Hypothalamus (tissue), 51 donors: ENCODE measurements at places on chromosomes 2 and 18.

- no peak for DNase-seq
These were observed 299.9 kb upstream of the SALL3 start for GRCh38 chr18:78679613-78680260.

- no peak for DNase-seq
These were observed 176.1 kb upstream of the NOL4 start for GRCh38 chr18:34400834-34401233.

- no peak for DNase-seq
These were observed 6.4 kb upstream of the SP9 start for GRCh38 chr2:174328114-174328960.

GRCh38 chr18:33507019-33507418 lies 66.5 kb upstream of the CCDC178 start:
- DNase-seq = no peak

DNA sequence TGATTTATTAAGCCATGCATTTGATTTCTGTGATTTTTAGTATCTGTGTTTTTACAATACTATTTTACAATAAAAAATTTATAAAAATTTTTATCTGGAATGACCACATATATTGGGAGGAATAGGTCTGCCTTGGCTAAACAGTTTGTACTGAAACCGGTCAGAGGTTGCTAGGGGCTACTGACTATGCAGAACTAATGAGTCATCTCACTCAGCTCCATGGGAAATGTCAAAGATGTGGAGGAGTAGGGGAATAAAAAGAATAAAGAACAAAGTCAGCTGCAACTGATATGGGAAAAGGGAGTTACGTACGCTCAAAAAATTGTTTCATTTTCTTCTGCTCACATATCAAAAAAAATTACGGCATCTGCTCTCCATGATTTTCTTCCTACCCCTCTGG lies 8.6 kb upstream of the TMEM163 start:
- no peak for DNase-seq

DNA sequence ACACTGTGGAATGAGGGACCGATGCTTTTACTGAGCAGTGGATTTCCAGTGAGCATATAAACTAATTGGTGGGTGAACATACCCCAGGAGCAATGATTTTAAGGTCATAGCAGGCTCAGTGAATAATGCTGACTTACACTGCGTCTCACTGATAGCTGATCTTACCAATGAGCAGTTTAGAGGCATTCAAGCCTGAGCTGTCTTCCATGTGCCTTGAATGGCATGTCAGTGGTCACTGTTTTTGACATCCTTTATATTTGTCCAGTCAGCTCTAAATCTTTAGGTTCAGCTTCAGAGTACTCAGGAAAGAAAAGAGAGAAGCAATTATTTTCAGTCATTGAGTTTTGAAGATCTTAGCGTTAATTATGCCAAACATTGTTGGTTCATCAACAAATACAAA lies 88.3 kb downstream of the CAMKMT start:
- DNase-seq = no peak

GRCh38 chr2:42827647-42828486 lies 35.5 kb upstream of the HAAO start:
- peak; percentile 60 for DNase-seq

GRCh38 chr2:190636361-190636760 lies 12.5 kb upstream of the NAB1 start:
- DNase-seq = no peak

- no peak for DNase-seq
These were observed 257.7 kb downstream of the TDRD15 start for GRCh38 chr2:21381421-21381820.

- no peak for DNase-seq
These were observed 427.9 kb downstream of the GALR1 start for GRCh38 chr18:77677536-77677935.

- no peak for DNase-seq
These were observed 194.9 kb downstream of the MCFD2 start for GRCh38 chr2:46720592-46721185.

DNA sequence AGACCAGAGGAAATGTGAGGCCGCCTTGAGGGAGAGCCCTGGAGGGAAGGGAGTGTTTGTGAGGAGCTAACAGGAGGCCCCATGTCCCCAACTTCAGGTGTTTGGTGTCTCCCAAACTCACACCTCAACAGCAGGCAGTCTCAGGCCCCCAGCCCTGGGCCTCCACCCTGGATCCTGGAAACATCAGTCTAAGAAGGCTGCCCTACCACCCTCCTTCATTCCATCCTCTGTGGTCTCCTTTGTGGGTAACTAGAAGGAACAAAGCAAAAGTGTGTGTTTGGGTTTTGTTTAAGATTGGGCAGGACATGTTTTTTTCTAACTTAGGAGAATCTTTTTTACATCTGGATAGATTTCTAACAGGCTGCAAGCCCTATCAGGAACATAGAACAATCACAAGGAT lies 404.3 kb downstream of the BCL11A start:
- DNase-seq = no peak

GRCh38 chr2:208584378-208584985 lies 177.9 kb downstream of the PTH2R start:
- no peak for DNase-seq

GRCh38 chr2:156151351-156151750 lies 181.2 kb downstream of the NR4A2 start:
- DNase-seq = no peak

DNA sequence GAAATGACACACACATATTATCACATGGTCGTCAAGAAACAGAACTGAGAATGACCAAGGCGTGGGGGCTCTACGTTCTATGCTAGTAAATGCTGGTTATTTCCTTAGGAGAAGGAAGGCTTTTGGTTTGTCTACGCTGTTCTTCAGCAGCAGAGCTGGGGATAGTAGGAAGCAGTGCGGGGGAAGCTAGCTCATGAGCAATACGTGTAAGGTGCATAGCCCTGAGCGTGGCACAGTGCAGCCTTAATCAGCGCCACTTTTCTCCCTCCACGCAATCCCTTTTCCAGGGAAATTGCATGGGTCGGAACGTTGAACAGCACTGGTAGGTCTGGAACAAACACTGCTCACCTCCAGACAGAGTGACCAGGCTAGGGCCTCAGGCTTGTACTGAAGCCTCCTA lies 199.6 kb upstream of the FBXO11 start:
- no peak for DNase-seq

GRCh38 chr18:76589316-76589715 lies 94.3 kb upstream of the ZNF516 start:
- DNase-seq = no peak

- no peak for DNase-seq
These were observed 40.5 kb downstream of the MYO3B start for GRCh38 chr2:170218456-170218855.

- DNase-seq = no peak
These were observed 306.7 kb upstream of the ACVR2A start for GRCh38 chr2:147538088-147538487.

GRCh38 chr2:10499911-10500521 lies 51.9 kb upstream of the ODC1 start:
- no peak for DNase-seq

GRCh38 chr2:60891180-60891579 lies 9.8 kb downstream of the REL start:
- no peak for DNase-seq

DNA sequence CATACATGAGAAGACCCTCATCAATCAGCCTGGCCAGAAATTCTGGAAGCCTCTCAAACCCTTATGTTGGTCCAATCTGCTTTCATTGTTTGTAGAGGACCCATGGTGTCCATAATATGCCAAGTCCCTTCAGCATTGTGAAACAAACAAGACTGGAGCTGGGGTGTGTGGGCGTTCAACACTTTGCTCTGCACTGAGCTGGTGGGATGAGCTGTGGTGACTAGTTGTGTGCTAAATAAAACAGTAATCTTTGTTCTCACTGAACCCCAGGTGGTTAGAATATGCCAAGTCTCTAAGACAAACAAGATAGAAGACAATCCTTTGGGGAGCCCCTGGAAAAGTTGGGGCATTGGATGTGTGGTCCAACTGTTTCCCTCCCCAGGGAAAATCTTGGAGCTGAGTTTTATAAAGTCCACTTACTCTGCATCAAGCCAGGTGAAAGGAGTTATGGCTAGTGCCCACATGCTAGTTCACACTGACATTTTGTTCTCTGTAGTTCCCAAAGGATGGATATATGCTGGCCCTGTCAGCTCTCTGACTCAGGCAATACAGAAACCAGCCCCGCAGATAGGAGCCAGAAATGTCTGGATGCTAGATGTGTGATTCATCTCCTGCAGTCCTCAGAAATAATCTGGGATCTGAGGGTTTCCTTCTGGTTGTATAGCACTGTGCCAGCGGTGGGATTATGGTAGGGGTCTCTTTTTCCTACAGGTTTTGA lies 260.2 kb downstream of the TMX3 start:
- no peak for DNase-seq

- DNase-seq = no peak
These were observed 28.2 kb upstream of the SLC8A1 start for GRCh38 chr2:40480073-40480472.

DNA sequence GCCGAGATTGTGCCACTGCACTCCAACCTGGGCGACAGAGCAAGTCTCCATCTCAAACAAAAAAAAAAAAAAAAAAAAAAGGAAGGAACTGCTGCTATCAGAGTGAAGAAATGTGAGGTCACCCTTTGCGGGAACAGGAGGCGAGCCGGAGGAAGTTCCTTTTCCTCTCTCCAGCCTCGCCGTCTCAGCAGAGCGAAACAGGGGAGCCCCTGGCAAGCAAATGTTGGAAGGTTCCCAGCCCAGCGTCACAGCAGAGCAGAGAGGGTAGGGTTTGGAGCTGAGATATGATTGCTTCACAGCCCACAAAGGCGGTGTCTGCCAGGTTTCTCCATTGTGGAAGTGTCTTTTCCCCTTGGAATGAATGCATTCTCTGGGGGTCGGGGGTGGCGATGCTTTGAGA lies 28.5 kb downstream of the SLC20A1 start:
- DNase-seq = no peak

- DNase-seq = no peak
These were observed 11.3 kb downstream of the ABHD3 start for GRCh38 chr18:21693322-21693721.

- DNase-seq = no peak
These were observed 74.9 kb downstream of the ANTXR1 start for GRCh38 chr2:69087912-69088240.

GRCh38 chr2:176924909-176925534 lies 287.6 kb upstream of the HNRNPA3 start:
- DNase-seq = no peak

DNA sequence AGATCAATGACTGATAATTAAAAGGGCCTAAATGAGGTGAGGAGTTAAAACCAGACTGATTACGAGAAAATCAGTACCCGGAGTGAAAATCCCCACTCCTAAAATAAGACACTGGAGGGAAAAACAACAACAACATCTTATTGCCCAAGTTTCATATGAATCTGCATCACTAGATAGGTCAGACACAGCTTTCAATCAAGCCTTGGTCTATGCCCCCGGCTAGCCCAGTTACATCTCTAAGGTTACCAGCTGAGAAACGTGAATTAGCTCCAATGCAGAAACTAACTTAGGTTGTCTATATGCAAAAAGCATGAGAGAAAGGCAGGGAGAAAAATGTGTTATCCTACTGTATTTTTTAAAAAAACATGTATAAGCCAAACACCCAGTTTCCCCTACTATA lies 53.7 kb downstream of the ROCK2 start:
- DNase-seq = no peak

- DNase-seq = no peak
These were observed 12.6 kb downstream of the ITPRID2 start for GRCh38 chr2:181904022-181904632.

DNA sequence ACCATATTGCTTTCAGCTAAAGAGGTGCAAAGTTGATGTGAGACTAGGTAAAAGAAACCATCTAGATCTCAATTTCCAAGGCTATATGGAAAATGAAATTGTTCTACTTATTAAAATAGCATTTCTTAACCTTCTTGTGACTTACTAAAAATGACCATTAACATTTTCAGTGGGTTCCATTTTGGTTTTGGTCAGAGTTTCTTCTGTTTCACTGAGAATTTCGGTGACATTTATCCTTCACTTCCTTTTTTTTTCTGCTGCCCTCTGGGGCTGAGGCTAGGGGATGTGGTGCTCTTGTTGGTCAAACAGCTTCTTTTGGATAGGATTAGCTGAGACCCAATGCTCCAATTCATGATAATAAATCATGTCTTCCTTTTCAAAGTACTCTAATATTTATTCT lies 44.3 kb upstream of the REL start:
- DNase-seq = no peak

DNA sequence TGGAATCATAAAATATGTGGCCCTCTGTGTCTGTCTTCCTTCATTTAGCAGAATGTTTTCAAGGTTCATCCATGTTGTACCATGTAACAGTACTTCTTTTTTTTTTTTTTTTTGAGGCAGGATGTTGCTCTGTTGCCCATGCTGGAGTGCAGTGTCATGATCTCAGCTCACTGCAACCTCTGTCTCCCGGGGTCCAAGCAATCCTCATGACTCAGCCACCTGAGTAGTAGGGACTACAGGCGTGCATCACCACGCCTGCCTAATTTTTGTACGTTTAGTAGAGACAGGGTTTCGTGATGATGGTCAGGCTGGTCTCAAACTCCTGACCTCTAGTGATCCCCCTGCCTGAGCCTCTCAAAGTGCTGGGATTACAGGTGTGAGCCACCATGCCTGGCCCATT lies 31.2 kb downstream of the RAB1A start:
- no peak for DNase-seq

DNA sequence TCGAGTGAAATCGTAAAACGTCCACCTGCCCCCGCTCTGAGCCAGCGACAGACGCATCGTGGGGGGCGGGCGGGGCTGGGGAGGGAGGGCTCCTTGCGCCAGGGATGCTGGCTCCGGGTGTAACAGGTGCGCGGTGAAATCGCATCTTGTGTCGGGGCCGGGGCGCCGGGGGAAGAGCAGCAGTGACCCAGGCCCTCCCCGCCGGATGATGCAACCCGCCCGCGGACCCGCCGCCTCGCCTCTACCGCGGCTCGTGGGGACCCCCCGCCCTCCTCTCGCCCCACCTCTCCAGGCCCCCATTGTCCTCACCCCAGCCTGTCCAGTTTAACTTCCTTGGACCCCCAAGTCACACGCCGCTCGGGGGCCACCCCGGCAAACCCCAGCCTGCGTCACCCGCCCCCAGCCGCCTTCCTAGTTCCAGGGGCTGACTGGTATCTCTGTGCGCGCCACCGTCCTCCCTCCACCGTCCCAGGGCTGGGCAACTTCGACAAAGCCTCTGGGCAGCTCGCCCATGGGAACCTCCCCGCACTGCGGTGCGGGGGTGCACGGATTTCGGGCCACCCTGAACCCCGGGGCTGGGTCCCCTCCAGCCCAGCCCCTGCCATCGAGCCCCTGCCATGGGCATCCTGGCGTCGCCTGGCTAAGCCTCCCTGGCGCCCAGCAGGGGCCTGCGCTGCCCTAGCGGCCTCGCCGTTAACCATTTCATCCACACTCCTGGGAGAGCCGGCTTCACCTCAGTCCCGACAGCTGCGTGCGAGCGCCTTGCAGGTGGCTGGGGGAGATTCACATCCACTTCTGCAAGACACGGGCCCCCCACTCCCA lies 799 bp upstream of the KIF1A start:
- peak; percentile 59 for DNase-seq

- DNase-seq = no peak
These were observed 758.0 kb upstream of the NRXN1 start for GRCh38 chr2:51789918-51790317.

DNA sequence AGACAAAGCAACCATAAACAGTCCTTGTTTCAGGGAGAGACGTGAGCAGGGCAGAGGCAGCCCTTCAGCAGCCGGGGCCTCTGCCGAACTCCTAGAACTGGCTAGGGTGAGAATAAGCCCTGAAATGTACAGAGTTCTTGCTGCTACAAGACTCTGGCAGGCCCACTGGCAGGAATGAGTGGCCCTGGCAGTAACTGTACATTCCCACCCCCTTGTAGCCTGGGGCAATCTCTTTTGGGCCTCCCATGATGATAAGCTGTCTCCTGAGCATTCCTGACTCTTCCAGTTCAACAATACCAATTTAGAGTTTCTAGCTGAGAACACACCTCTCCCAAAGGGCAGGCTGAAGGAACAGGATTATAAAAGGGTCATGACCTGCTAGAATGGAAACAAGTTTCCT lies 54.3 kb downstream of the HAUS1 start:
- no peak for DNase-seq
